ENCODE measurements at places on chromosomes 5 and 9. TPM values are rescaled to one million over a fixed set of nuclear protein-coding genes. Genes with fewer than 3 reads are reported as not detected.
A peak's percentile ranks its signal among the peaks of the same experiment; 100 is the strongest.

RORB gene
- total RNA-seq, result 0.02 TPM

MARCOL gene
- total RNA-seq, result not detected

DNA sequence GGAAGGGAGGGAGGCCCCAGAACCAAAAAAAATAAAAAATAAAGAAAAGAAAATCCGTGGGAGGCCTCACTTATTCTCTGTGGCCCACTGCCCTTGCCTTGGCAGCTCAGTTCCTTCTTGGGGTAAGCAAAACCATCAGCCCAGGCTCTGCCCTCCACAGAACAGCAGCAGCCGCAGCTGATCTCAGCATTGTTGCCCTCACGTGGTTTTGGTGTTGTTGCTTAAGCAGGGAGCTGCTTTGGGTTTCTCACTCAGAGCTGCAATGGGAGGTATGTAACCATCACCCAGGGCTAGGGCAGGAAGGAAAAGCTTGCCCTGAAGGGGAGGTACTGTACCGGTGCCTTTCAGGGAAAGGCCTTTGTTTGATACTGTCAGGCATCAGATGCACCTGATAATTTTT lies 374.7 kb upstream of the WWC1 start:
- H3K4me1 ChIP-seq, result no peaks in the 10 kb centered on the region
- H3K36me3 ChIP-seq, result no peaks in the 10 kb centered on the region
- H3K27me3 ChIP-seq, result no peaks in the 10 kb centered on the region
- DNase-seq, result no peak

DNA sequence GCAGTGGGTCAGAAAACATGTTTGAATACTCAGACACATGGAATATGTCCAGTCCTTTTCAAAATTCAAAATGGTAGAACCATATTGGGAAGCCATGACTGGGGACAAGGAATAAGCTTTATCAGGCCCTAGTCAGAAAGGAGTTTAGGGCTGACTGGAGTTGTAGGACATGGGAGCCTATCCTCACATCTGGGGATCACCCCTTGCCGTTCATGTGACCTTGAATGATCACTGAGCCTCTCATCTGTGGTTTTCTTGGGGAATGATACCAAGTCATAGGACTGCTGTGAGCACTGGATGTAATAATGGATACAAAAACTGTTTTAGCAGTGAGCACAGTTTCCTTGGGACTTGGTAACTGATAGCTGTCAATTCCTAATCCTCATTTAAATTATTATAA lies 84.7 kb downstream of the IQGAP2 start:
- DNase-seq, result no peak
- H3K4me1 ChIP-seq, result peaks cover 21% of the 10 kb centered on the region
- H3K27me3 ChIP-seq, result no peaks in the 10 kb centered on the region
- H3K4me3 ChIP-seq, result no peak overlapping the region
- peaks cover 10% of the 10 kb centered on the region for H3K36me3 ChIP-seq
- no peak overlapping the region for H3K27ac ChIP-seq

- no peak overlapping the region for H3K4me3 ChIP-seq
- no peak for DNase-seq
- H3K4me1 ChIP-seq, result no peaks in the 10 kb centered on the region
- H3K27me3 ChIP-seq, result no peaks in the 10 kb centered on the region
- no peak overlapping the region for H3K27ac ChIP-seq
Observed at GRCh38 chr5:126538579-126538978, 56.4 kb downstream of the ALDH7A1 start.

DNA sequence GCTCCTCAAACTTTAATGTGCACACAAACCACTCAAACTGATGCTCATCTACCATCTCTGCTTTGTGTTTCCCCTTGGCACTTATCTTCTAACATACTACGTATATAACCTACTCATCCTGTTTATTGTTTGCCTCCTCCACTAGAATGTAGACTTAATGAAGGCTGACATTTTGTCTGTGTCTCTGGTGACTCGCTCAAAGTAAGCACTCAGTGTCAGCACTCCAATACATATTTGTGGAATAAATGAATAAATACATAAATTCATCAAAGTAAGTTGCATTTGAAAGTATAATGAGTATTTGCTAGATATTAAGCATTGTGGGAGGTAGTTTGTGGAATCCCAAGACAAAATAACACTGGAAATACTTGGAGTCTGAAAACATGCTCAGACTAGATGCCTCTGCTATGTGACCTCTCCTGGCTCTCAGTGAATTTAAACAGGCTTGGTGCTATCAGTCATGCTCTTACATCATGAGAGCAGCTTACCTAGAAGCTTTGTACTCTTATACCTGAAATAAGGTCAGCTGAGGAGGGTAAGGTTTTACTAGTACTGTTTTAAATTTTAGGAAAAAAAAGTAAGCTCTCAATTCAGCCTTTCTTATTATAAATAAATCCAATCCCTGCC lies 37.0 kb upstream of the RANBP6 start:
- H3K27me3 ChIP-seq, result peaks cover under 1% of the 10 kb centered on the region
- no peak for DNase-seq
- no peaks in the 10 kb centered on the region for H3K36me3 ChIP-seq
- no peak overlapping the region for H3K4me3 ChIP-seq

DNA sequence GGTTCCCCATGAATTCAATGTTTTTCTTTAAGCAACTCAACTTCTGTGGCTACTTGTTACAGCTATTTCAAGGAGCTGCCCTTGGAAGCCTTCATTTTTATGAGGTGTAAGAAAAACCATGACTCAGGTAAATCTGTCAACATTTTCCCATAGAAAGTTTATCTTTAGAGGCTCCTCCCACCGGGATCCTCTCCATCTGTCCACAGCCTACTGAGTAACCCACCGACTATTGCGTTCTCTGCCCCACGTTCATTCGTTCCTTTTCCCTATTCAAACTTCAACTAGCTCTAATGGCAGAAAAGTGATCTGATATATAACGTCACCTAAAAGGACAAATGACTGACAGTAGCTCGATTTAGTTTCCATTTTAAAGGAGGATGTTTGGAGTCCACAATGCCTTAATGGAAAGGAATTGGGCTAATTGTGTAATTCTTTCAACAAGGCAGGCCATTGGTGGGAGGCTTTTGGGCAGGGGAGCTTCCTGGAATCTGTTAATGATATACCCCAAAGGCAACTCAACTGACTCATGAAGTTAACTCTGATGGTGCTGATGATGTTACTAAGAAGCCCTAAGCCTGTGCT lies 29.3 kb upstream of the NR3C1 start:
- peaks cover 5% of the 10 kb centered on the region for H3K36me3 ChIP-seq
- no peak for DNase-seq
- no peak overlapping the region for H3K27ac ChIP-seq
- H3K27me3 ChIP-seq, result no peaks in the 10 kb centered on the region

GRCh38 chr5:6194261-6194875 lies 184.0 kb downstream of the MED10 start:
- no peak overlapping the region for H3K27ac ChIP-seq
- DNase-seq, result no peak
- H3K4me3 ChIP-seq, result no peak overlapping the region
- no peaks in the 10 kb centered on the region for H3K36me3 ChIP-seq
- peaks cover 4% of the 10 kb centered on the region for H3K27me3 ChIP-seq

DNA sequence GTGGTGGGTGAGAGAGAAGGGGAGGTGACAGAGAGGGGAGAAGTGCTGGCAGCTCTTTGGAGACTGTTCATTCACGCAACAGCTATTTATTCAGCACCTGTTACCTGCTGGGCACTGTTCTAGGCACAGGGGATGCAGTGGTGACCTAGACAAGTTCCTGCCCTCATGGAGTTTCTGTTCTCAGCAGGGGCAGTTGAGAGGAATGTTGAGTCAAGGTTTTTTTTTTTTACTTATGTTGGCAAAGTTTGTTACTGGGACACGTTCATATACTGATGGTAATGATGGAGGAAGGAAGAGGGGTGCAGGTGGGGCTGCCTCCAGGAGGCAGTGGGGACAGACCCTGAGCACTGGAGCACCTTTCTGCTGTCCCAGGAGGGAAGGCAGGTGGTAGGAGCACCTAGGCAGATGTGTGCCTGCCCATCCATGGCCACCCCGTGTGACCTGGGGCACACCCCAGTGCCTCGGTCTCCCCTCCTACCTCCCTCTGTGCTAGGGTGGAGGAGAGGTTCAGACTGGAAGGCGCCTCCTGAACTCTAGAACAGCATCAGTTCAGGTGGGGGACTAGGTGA lies 49.4 kb upstream of the SLC25A51 start:
- no peaks in the 10 kb centered on the region for H3K27me3 ChIP-seq
- peaks cover 12% of the 10 kb centered on the region for H3K4me1 ChIP-seq
- no peak overlapping the region for H3K4me3 ChIP-seq
- no peak for DNase-seq
- H3K27ac ChIP-seq, result peak overlapping the region; percentile 86
- no peaks in the 10 kb centered on the region for H3K36me3 ChIP-seq

GRCh38 chr5:76175821-76176403 lies 92.7 kb downstream of the SV2C start:
- H3K4me1 ChIP-seq, result peaks cover 24% of the 10 kb centered on the region
- H3K4me3 ChIP-seq, result peak overlapping the region; percentile 36
- no peaks in the 10 kb centered on the region for H3K36me3 ChIP-seq
- DNase-seq, result peak; percentile 16

DNA sequence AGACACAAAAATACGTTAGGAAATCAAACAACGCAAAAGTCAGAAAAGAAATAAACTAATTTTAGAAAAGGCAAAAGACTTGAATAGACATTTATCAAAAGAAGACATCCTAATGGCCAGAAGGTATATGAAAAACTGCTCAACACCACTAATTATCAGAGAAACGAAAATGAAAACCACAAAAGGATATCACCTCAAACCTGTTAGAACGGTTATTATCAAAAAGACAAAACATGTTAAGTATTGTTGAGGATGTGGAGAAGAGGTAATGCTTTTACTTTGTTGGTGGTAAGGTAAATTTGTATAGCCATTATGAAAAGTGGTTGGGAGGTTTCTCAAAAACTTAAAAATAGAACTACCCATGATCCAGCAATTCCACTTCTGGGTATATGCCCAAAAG lies 230.0 kb upstream of the RGMB start:
- no peaks in the 10 kb centered on the region for H3K27me3 ChIP-seq
- DNase-seq, result no peak
- H3K27ac ChIP-seq, result no peak overlapping the region
- no peaks in the 10 kb centered on the region for H3K36me3 ChIP-seq

DNA sequence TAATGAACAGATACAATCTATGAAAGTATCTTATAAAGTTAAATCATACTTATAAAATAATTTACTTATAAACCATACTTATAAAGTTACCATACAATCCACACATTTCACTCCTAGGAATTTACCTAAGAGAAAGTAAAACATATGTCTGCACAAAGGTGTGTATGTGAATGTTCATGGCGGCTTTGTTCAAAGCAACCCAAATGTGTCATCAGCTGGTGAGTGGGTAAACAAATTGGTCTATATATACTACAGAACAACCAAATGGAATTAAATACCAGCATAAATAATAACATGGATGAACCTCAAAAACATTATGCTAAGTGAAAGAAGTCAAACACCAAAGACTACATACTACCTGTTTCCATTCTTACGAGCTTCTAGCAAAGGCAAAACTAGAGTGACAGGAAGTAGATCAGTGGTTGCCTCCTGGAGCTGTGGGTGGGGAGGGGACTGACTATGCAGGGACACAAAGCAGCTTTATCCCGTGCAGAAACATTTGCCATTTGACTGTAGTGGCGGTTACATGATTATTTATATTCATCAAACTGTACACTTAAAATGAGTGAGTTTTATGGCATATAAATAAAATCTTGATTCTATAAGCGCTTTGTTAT lies 10.6 kb downstream of the TRAF1 start:
- H3K4me1 ChIP-seq, result peaks cover 87% of the 10 kb centered on the region
- no peak for DNase-seq
- H3K27ac ChIP-seq, result peak overlapping the region; percentile 88
- peaks cover 94% of the 10 kb centered on the region for H3K36me3 ChIP-seq
- no peaks in the 10 kb centered on the region for H3K27me3 ChIP-seq
- H3K4me3 ChIP-seq, result peak overlapping the region; percentile 29

BTNL3 gene
- not detected for total RNA-seq

DNA sequence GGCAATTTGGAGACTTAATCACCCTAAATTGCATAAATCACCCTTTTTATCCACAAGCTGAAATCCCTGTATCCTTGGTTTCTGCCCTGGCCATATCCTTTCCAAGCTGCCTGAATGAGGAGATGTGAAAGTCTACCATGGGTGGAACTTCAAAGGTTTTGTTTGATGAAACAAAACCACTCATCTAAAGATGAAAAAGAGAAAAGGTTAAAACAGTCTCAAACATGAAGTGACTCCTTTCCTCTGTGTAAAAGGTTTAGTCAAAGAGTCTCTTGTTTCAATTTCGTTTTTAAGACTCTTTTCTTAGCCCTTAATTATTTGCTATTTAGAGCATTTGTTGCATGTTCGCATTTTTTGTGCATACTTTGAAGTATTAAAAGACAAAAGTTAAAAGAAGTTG lies 11.2 kb downstream of the SLC45A2 start:
- no peak for DNase-seq
- no peak overlapping the region for H3K4me3 ChIP-seq
- H3K27me3 ChIP-seq, result peaks cover 5% of the 10 kb centered on the region
- H3K4me1 ChIP-seq, result peaks cover 8% of the 10 kb centered on the region
- H3K36me3 ChIP-seq, result no peaks in the 10 kb centered on the region

GRCh38 chr5:150154618-150155128 lies 972 bp downstream of the PDGFRB start:
- H3K27me3 ChIP-seq, result peaks cover 15% of the 10 kb centered on the region
- peaks cover 7% of the 10 kb centered on the region for H3K4me1 ChIP-seq
- H3K36me3 ChIP-seq, result no peaks in the 10 kb centered on the region
- H3K4me3 ChIP-seq, result peak overlapping the region; percentile 34
- no peak for DNase-seq

GRCh38 chr9:81650586-81651515 lies 38.5 kb downstream of the TLE1 start:
- no peak overlapping the region for H3K4me3 ChIP-seq
- no peak overlapping the region for H3K27ac ChIP-seq
- no peak for DNase-seq

DNA sequence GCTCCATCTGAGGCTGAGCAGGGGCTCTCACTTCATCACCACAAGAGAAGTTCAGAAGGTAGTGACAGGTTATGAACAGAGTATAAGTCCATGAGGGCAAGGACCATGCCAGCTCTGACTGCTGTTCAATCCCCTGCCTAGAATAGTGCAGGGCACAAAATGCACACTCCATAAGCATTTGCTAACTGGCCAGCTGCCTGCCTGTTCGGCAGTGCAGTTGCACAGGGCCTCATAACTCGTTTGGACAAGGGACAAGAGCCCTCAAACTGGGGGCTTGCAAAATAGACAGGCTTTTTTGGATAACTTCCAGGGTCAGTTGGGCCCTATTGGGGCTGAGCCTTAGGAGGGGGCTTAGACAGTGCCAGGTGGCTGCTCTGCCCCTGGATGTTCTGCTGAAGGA lies 21.1 kb downstream of the SPARC start:
- DNase-seq, result no peak
- H3K27ac ChIP-seq, result no peak overlapping the region
- H3K4me3 ChIP-seq, result no peak overlapping the region
- no peaks in the 10 kb centered on the region for H3K27me3 ChIP-seq

DNA sequence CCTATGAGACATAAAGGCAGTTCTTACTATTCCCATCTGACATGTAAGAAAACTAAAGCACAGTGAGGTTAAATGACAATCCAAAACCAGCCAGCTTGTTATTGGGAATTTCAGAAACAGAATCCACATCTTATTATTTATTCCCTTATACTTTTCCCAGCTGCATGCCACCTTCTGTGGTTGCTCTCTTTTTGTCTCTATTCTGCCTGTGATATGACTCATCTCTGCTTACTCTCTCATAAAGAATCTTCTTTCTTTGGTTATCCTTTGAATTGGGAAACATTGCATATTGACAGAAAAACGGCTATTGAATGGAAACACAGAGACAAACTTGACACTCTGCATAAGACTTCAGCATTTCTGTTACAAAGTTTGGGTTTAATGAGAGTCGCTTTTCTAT lies 183.2 kb downstream of the TLR4 start:
- H3K4me3 ChIP-seq, result no peak overlapping the region
- H3K27me3 ChIP-seq, result peaks cover under 1% of the 10 kb centered on the region

UNC13B gene
- total RNA-seq, result 3.7 TPM

CEP72 gene
- 23.8 TPM for total RNA-seq
